Dermis microvascular lymphatic vessel endothelial cell (primary cell): ENCODE measurements at places on chromosomes 13 and 19.

DNA sequence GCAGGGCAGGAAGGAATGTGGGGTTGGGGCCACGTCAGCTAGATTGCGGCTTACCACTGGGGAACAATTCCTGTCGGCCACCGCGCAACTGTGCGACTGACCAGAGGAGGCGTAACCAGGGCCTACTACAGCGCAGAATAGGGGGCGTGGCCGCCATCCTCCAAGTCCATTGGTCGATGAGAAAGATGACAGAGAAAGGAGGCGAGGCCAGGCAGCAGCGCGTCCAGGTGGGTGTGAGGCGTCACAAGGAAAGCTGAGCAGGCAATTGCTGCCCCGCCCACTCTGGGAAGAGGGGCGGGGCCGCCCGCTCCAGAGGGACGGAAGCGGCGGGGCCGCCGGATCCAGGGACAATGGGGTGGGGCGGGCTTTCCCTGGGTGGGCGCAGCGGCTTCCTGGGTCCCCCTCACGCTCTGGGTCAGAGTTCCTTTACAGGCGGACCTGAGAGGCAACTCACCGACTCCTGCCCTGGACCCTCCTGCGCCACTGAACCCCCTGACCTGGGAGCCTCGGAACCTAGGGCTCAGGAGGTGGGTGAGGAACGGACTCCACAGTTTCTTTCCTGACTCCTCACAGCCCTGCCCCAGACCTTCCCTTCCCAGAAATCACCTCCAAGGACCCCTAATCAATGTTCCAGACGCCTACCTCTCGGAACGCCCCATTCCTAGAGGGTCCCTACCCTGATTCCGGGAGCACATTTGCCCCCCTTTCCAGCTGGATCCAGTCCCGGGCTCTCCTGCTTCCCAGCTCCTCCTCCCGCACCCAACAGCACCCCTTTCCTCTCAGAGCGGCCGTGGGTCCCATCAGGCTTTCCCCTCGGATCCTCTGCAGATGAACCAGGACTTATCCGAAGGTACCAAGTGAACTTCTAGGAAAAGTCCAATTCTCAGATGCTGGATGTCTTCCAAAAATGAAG is 101.5 kb upstream of the ZNF492 start:
- DNase-seq = no peak

DNA sequence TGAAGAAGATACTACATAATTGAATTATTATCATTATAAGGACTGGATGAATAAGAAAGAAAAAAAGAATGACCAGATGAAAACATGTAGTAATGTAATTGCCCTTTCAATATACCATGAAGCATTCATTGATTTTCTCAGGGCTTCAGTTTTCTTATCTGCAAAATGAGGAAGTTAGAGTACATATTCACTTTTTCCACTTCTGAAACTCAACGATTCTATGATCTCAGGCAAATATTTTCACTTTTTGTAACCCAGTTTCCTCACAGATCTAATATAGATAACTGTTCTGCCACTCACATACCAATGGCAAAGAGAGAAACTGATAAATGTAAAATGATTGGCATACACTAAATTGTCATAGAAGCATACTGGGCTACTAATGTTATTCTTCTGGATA is 856.6 kb upstream of the KLHL1 start:
- DNase-seq = no peak

GRCh38 chr19:31257426-31258130 is 91.7 kb downstream of the TSHZ3 start:
- DNase-seq = no peak

DNA sequence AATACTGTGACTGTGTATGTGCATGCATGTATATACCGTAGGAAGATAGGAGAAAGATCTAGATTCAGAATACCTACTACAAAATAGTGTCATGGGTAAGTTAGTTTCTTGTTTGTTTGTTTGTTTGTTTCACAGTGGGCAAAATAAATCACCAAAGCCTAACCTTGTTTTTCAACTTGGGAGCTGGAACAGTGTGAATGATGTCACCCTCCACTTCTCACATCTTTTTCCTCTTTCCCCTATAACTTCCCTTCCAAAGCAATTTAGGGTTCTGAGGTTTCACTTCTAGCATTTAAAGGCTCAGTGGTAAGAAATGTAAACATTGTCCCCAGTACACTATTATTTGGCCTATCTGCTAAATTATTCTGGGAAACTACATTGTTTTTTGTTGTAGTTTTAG is 5.4 kb downstream of the KCTD4 start:
- DNase-seq = peak; percentile 66

GRCh38 chr19:34120846-34121639 is 51.3 kb upstream of the LSM14A start:
- peak; percentile 34 for DNase-seq

- no peak for DNase-seq
These were observed 429 bp upstream of the ZNF225 start for GRCh38 chr19:44112802-44113137.

- DNase-seq = no peak
These were observed 14.8 kb downstream of the TBC1D4 start for GRCh38 chr13:75467040-75467728.

DNA sequence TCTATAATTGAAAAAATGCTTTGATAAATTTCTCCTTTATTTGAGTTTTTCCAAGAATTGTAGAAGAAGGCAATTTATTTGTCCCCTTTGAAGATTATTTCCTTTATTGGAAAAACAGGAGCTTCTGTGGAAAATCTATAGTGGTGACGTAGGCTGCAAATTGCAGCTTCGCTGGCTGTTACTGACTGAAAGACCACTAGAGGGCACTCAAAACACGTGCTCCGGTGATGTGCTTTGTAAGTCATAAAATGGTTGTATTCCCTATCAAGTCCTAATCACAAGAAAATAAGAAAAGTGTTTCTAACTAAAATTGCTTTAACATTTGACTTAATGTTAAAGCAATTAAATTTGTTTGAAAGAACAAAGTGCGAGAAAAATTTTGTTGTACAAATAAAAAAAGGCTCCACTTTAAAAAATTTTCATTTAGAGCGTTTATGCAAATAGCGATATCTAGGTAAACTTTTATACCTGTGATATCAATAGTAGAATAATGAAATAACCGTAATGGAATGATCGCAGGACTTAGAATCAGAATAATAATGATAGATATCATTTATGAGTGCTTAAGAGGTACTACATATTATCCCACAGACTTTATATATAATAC is 638.2 kb upstream of the SPRY2 start:
- peak; percentile 68 for DNase-seq

GRCh38 chr13:64855506-64855905 is 2374.6 kb downstream of the PCDH9 start:
- DNase-seq = no peak

DNA sequence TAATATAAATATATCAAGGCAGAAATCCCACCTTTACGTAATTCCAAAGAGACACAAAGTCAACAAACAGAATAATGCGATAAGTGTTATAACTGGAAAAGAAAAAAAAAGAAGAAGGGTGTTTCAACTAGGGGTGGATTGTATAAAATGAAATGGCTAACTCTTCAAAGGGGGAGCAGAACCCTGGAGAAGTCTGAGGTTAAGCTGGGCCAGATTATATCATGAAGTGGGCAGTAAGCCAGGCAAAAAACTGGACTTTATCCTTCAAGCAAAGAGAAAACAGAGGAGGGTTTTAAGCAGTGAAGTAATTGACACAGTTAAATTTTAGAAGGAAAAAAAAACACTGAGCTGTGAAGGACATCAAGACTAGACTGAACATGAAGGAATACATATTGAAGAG is 41.9 kb downstream of the TBC1D4 start:
- no peak for DNase-seq

- DNase-seq = no peak
These were observed 69.7 kb upstream of the C13orf46 start for GRCh38 chr13:114043421-114044053.

GRCh38 chr19:16266586-16266942 is 58.1 kb upstream of the KLF2 start:
- no peak for DNase-seq

- DNase-seq = no peak
These were observed 885.2 kb upstream of the SLITRK6 start for GRCh38 chr13:86684402-86684801.

DNA sequence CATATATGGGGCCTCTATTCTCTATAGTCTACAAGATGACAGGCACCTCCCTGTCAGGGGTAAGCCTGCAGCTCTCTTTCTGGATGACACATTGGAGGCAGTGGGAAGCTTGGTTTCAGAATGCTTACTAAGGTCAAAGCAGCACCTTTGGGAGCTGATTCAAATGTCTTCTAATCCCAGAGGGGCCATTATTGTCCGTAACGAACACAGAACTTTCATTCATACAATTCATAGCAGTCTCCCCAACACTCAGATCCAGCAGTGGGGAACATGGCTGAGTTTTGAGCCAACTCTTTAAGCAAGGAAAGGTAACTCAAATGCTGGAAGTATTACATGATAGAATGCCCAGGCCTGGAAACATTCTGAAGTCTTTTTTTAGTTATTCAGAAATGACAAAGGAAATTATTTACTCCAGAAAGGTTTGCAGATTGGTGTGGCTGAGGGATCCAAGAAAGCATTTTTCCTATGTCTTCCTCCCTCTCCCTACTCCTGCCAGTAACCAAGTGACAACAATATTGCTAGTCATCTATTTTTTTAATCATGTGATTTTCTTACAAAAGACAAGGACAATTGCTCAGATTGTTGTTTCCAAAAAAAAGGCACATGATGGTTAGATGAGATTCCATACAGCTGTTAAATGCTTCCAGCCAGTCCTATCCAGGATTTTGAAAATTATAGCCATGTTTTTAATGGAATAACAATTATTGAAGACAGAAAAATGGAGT is 118.7 kb downstream of the FOXO1 start:
- DNase-seq = no peak

- DNase-seq = no peak
These were observed 5.3 kb upstream of the KBTBD6 start for GRCh38 chr13:41137951-41138350.

GRCh38 chr19:55068950-55069864 is 6.3 kb upstream of the RDH13 start:
- DNase-seq = peak; percentile 29

DNA sequence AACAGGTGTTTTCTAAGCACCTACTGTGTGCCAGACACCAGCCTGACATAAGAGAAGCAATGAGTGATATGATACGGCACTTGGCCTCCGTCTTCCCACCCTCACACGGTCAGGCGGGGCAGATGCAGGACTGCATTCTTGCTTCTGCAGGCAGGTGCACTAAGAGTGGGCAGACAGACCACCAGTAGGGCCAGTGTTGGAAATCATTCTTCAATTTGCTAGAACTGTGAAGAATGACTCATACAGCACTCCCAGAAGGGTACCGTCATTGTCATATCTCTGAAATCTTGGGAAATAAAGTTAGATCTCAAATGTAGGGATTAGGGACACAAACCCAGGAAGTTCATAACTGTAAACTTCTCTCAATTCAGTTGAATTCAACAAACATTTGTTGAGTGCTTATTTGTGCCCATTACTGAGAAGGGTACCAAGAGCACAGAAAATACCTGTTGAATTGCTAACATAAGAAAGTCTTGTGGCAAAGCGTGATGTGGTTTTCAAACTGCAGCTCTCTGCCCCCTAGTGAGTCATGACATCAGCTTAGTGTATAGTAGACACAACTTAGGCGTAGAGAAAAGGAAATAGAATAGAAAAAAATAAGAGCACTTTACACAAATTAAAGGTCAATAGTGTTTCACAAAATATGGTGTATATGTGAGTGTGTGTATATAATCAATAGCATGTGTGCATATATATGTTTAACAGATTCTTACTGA is 76.1 kb downstream of the TEX26 start:
- no peak for DNase-seq

GRCh38 chr13:98751861-98752466 is 508 bp downstream of the SLC15A1 start:
- DNase-seq = no peak

GRCh38 chr13:36456577-36456976 is 24.3 kb downstream of the CCNA1 start:
- no peak for DNase-seq

DNA sequence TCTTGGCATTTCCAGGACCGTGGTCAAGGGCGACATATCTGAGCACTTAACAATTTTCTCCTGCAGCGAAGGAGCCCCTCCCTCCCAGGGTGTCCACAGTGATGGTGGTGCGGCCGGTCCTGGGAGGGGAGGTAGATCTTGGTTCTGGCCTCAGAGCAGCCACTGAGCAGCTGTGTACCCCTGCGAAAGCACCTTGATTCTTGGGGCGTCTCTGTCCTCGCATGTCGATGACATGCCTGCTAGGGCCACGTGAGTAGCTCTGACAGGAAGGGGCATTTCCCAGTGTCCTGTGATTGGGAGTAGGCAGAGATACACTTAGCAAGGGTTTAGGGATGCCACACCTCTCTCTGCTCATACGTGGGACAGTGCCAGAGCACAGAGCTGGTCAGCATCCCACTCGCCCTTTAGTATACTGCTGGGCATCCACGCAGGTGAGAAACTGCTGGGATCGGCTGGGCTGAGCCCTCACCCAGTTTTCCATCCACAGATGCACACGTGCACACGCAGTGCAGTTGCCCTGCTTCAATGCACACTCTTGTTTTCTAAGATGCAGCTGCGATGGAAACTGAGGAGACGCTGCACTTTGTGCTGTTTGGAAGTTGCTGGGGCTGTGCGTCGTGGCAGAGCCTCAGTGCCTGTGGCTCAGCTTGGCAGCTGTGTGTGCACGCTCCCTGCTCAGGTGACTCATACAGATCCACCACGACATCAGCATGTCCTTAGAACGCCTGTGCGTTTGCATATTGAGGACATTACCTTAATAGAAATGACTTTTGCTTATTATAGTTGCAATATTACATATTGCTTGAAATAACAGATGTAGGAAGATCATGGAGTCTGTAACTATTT is 66.8 kb downstream of the TEX29 start:
- no peak for DNase-seq

DNA sequence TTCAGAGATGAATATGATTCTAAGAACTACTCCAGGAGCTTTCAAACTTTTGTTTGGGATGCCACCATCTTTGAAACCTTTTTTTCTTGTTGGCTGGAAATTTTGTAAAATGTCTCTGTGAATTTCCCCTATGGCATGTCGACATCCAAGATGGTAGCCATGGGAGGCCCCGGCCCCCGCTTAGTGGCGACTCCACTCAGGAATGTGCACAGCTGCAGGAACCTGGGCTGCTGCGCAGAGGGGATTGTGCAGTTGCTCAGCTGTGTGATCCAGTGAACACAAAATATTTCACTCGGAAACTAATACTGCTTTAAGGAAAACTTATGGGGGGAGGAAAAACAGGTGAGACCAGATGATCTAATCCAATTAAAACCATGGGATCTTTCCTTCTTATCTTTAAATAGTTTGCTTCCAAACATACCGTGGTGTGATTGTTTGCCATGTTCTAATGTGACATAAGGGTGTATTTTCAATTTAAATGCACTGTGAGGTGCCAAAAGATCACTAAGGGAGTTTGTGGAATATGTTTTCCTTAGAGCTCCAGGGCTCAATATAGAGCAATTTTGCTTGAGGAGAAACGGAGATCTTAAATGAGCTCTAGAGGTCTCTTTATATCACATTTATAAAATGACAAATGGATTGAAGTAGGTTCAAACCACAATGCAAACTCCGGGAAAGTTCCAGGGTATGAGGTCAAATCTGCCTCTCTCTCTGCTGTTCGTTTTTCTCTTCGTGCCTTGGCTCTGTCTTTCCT is 497.7 kb downstream of the FGF9 start:
- no peak for DNase-seq
